ENCODE measurements at places on chromosomes 5 and 9. TPM values are rescaled to one million over a fixed set of nuclear protein-coding genes. Genes with fewer than 3 reads are reported as not detected.

The C1QTNF2 gene
- total RNA-seq, result not detected

The SOX30 gene
- not detected for total RNA-seq

The RNF14 gene
- total RNA-seq, result 42.4 TPM

The BTNL8 gene
- not detected for total RNA-seq

The FAM200C gene
- total RNA-seq, result 6.4 TPM

The IL9 gene
- not detected for total RNA-seq

DNA sequence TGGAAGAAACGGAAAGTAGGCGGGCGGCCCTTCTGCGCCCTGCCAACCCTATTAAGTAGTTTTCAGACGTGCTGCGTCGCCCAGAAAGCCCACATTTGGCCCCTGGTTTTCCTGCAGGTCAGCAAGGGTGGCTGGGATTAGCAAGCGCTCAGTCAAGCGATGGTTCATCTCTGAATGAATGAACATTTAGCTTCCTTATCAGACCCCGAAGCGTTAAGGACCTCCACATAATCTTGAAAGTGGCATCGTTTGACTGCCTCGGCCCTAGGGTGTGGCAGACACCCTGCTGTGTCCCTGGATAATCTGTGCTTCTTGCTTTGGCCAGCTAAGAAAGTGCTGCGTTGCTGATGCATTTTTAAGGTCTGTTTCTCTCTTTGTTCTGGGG lies 684 bp downstream of the TOR1B start:
- no peak overlapping the region for H3K27ac ChIP-seq
- H3K27me3 ChIP-seq, result no peaks in the 10 kb centered on the region
- peaks cover 9% of the 10 kb centered on the region for H3K36me3 ChIP-seq

DNA sequence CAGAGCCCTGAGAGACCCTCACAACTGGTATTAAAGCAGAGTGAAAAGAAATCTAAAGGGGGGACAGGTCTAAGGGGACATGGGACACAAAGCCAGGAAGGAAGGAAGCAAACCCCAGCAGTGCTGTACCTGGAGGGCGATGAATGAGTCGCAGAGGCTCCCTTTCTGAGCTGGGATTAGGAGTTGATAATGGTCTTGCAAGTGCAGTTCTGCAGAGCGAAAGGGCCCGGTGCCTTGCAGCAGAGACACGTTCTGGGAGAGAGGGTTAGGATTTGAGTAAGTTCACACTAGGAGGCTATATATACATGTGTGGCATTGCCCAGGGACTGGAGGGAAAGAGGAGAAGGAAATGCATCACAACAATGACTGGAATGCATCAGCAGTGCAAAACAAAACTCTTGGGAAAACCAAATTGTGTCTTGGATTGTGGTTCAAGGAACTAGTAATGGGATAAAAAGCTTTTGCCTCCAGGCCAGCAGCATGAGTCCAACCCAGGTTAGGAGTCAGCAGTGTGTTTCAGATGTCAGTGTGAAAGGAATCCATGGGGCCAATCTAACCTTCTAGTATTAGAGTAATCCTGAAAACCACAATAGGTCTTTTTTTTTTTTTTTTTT lies 38.8 kb upstream of the LIFR start:
- H3K4me1 ChIP-seq, result peaks cover 12% of the 10 kb centered on the region
- H3K36me3 ChIP-seq, result no peaks in the 10 kb centered on the region
- no peaks in the 10 kb centered on the region for H3K27me3 ChIP-seq
- no peak overlapping the region for H3K4me3 ChIP-seq

- H3K4me3 ChIP-seq, result no peak overlapping the region
- no peaks in the 10 kb centered on the region for H3K36me3 ChIP-seq
- H3K27me3 ChIP-seq, result no peaks in the 10 kb centered on the region
- DNase-seq, result no peak
These were observed 139.4 kb downstream of the LPAR1 start for GRCh38 chr9:110898866-110899265.

DNA sequence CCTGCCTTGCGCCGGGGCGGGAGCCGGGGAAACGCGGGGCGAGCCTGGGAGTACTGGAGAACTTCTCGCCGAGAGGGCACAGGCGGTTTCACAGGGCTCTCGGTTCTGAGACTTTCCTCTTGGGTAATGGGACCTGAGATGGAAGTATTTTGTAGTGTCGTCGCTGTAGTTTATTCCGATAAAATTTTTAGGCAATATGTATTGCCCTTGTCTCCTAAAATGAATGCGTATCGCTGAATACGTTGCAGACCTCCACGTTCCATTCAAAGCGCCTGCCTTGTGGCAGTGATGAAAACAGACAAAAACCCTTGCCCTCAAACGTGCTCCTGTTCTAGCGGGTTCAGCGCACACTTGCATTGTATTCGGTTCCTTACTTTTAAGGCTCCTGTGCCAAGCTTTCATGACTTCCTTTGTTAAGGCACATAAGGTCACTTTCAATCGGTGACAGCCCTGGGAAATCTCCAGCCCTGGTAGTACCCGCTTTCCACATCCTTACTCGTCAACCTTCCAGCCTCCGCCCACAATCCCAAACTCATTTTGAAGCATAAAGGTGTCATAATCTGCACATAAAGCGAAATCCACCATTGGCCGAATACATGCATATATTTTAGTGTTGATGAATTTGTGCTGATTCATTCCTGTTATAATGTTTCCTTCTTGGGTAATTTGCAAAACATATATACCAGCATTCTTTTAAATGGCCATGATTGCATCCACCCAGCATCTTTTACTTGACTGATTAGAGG lies 694 bp downstream of the RMI1 start:
- no peak for DNase-seq
- peaks cover 16% of the 10 kb centered on the region for H3K36me3 ChIP-seq
- H3K4me3 ChIP-seq, result peak overlapping the region; percentile 98

- no peak overlapping the region for H3K4me3 ChIP-seq
- no peak overlapping the region for H3K27ac ChIP-seq
- H3K27me3 ChIP-seq, result no peaks in the 10 kb centered on the region
- H3K4me1 ChIP-seq, result peaks cover 7% of the 10 kb centered on the region
- no peak for DNase-seq
- 0 out of 3 replicates have a peak, but pooled peaks cover 4% of the 10 kb centered on the region for H3K36me3 ChIP-seq
These were observed 22.8 kb downstream of the RNF44 start for GRCh38 chr5:176514244-176514950.

DNA sequence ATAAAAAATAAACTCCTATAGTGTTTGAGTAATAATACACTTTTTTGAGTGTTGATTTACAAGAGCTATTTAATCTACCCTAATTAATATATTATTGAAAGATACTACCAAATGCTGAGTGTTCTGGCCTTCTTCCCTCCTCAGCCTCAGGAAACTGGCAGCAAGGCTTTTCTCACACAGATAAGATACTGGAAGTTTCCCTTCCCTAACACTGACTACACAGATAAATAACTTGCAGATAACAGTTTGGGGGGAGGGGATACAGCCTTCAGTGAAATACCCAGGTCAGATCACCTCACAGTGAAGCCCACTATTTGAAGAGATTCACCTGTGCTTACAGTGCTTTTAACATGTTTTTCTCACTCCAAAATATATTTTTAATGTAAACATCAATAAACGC lies 1.6 kb upstream of the NIPSNAP3A start:
- H3K4me3 ChIP-seq, result no peak overlapping the region
- no peak overlapping the region for H3K27ac ChIP-seq
- DNase-seq, result no peak
- no peaks in the 10 kb centered on the region for H3K27me3 ChIP-seq
- H3K4me1 ChIP-seq, result peaks cover 19% of the 10 kb centered on the region
- H3K36me3 ChIP-seq, result no peaks in the 10 kb centered on the region

DNA sequence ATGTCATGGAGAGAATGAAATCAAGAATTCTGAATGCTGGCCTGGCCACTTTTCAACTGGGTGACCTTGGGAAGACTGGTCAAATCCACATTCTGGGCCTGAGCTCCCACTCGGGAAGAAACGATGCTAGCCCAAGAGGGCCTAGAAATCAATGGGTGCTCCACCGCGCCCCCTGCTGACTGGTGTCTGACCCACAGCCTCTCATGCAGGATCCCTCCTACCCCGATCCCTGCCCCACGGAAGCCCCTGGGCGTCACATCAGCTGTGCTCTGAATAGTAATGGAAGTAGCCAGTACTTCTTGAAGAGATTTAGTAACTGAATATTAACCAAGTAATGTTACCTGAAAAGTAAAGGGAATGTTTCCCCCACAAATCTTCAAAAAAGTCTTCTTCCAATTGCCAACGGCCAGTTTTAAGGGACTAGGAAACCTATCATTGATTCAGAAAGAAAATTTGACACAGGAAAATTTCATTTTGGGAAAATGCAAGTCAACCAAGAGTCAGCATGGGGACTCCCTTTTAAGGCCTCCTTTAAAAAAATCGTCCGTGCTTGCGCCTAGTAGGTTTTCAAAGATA lies 43.9 kb downstream of the CRB2 start:
- no peak overlapping the region for H3K4me3 ChIP-seq
- DNase-seq, result no peak
- H3K36me3 ChIP-seq, result no peaks in the 10 kb centered on the region

- H3K36me3 ChIP-seq, result peaks cover 4% of the 10 kb centered on the region
- peaks cover 80% of the 10 kb centered on the region for H3K4me1 ChIP-seq
- H3K4me3 ChIP-seq, result peak within 1 kb of the TSS; percentile 99
These were observed at the start of gene HDHD3 for GRCh38 chr9:113376634-113377567. Gene HDHD3, minus strand, starts transcription at chr9:113376986. Its CDS starts 2,632 bp downstream, at chr9:113374354.

DNA sequence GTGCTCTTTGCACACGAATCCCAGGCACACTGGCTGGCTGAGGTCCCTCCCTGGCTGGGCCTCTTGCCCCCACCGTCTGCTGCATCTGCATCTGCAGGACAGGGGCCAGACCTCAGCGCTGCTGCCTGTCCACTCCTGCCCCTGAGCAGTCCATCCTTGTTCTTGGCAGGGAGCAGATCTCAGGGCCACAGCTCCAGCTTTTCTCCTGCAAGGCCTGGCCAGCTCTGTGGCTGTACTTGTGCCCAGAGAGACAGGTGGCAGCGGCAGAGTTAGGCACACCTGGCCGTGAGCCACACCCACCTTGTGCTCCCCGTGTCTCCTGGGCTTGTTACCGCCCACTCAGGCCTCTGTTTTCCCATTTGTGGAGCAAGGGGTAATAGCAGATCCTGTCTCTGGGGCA lies 13.9 kb downstream of the NEK6 start:
- H3K27ac ChIP-seq, result no peak overlapping the region
- no peak for DNase-seq
- H3K27me3 ChIP-seq, result no peaks in the 10 kb centered on the region
- H3K4me1 ChIP-seq, result peaks cover 82% of the 10 kb centered on the region
- no peak overlapping the region for H3K4me3 ChIP-seq
- H3K36me3 ChIP-seq, result peaks cover 73% of the 10 kb centered on the region

DNA sequence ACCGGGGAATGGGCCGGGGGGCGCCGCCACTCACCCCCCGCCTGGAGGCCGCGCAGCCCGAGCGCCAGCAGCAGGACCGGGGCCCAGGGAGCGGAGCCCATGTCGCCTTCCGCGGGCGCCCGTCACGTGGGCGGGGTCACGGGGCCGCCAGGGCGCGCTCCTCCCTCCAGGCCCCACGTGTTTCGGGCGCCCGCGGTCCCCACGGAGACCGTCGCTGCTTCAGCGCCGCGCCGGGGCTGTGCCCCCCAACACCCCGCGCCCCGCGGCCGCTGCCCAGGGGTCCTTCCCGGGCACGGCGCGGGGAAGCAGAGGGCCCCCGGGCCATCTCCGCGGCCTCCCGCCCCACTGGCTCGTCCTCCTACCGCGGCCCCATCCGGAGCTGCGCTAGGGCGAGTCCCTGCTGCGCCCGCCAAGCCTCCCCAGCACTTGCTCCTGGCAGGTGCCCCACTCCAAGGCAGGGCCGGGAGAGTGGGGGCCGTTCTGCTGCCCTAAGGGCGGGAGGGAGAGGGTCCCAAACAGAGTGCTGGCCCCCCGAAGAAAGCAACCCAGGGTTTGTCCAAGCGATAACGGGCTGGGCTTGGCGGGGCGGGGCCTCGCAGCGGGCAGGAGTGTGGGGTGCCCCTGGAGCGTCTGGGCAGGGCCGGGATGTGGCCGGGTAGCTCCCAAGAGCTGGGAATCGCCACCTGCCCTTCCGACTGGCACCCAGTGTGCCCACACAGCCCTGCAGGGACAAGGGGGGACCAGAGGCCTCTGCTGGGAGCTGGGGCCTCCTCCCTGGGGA lies at the start of gene DPP7:
Gene DPP7 (minus strand): TSS at position 121 of the 781 bp plus-strand sequence. CDS start 20 bp downstream, at position 101.
- H3K4me1 ChIP-seq, result peaks cover 64% of the 10 kb centered on the region
- no peaks in the 10 kb centered on the region for H3K36me3 ChIP-seq
- no peaks in the 10 kb centered on the region for H3K27me3 ChIP-seq
- H3K4me3 ChIP-seq, result no peak within 1 kb of the TSS
- no peak within 1 kb of the TSS for H3K27ac ChIP-seq
- no peak for DNase-seq

DNA sequence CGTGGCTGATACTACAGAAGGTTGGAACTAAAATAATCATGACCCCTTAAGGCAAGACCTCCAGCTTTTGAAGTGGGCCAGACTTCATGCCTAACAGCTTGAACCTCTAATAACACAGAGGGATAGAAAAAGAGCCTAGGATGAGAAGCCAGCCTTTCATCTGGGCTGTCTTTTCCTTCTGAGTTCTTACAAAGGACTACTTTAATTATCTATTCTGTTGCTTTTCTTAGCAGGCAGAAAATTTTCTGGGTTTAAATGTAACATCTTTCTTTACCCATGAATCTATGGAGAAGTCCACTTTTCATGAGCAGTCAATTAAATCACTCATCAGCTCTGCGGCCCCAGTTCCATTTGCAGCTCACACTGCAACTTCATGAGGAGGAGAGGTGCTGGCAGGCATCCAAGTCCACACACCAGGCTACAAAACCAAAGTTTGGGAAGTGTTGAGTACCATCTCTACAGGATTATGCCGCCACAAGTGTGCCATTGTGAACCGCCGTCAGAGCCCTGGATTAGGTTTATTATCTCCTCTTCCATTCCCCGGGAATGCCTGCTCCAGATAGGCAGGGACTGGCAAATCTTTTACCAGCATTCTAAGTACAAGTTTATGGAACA lies 192.0 kb downstream of the TLE4 start:
- H3K4me1 ChIP-seq, result no peaks in the 10 kb centered on the region
- no peaks in the 10 kb centered on the region for H3K27me3 ChIP-seq

GRCh38 chr5:75335952-75336614 lies 937 bp upstream of the HMGCR start:
- peak overlapping the region; percentile 81 for H3K4me3 ChIP-seq
- DNase-seq, result peak; percentile 81
- peak overlapping the region; percentile 92 for H3K27ac ChIP-seq
- no peaks in the 10 kb centered on the region for H3K27me3 ChIP-seq
- H3K36me3 ChIP-seq, result peaks cover 6% of the 10 kb centered on the region

GRCh38 chr5:53059281-53059680 lies 50.3 kb downstream of the MOCS2 start:
- H3K4me1 ChIP-seq, result no peaks in the 10 kb centered on the region
- no peak overlapping the region for H3K27ac ChIP-seq
- no peak for DNase-seq
- no peaks in the 10 kb centered on the region for H3K27me3 ChIP-seq

GRCh38 chr5:154088801-154089200 lies 50.0 kb downstream of the MFAP3 start:
- no peak overlapping the region for H3K27ac ChIP-seq
- no peak overlapping the region for H3K4me3 ChIP-seq
- H3K27me3 ChIP-seq, result peaks cover 21% of the 10 kb centered on the region
- no peaks in the 10 kb centered on the region for H3K36me3 ChIP-seq

DNA sequence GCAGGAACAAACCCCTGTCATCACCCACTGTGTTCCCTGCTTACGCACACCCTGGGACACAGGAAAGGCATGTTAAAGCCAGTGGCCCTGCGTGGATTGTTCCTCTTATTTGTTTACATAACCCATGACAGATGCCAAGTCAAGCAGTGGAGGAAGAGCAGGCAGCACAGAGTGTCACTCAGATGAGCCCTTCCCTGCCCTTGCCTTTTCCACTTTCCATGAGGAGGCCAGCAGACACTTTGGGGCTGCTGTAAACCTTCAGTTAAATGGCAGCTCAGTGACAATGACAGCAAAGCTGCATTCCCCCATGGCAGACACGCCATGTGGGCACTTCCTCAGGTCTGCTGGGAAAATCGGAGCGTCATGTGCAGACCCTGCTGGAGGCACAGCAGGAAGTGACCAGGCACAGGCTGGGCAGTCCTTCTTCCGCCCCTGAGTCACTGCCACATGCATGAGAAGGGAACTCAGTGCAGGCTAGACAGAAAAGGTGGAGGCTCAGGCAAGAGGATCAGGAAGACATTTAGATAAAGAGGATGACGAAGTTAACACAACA lies 216.8 kb upstream of the PIK3R1 start:
- H3K36me3 ChIP-seq, result no peaks in the 10 kb centered on the region
- no peak for DNase-seq
- no peak overlapping the region for H3K27ac ChIP-seq

Measured in HepG2 (cell line).